ENCODE measurements at places on chromosomes 3 and 15.
A peak's percentile ranks its signal among the peaks of the same experiment; 100 is the strongest.

GRCh38 chr3:173785004-173785403 is 387.5 kb downstream of the NLGN1 start:
- no peak for DNase-seq

DNA sequence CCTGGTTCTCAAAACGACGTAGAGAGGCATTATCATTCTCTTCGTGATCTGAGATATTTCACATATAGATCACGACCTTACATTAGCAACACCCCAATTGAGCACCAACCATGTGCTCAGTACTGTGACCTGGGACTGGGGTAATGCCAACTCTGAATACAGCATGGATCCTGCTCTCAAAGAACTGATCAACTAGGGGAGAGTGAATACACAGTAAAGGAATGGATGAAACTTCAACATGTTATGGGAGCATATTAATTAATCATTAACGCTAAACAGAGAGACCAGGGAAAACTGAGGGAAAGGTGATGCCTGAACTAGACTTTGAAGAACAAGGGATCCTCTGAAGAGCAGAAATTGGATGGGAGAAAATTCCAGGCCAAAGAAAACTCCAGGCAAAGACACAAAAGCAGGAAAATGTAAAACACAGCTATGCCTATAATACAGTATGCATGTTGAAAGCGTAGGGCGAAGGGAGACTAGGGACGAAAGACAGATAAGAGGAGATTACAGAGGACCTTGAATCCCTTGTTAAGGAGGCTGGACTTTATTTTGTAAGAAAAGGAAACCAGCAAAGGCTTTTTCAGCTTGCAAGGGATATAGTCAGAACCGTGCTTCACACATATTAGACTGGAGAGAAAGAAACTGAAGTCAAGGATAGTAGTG is 105.7 kb downstream of the ANO10 start:
- no peak for DNase-seq

DNA sequence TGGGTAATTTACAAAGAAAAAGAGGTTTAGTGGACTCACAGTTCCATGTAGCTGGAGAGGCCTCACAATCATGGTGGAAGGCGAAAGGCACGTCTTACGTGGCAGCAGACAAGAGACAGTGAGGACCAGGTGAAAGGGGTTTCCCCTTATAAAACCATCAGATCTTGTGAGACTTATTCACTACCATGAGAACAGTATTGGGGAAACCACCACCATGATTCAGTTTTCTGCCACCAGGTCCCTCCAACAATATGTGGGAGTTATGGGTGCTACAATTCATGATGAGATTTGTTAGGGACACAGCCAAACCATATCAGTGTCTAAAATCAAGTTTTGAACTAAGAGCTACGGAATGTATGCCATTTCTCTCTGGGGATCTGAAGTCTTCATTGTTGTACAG is 354.8 kb upstream of the C2CD4B start:
- no peak for DNase-seq

GRCh38 chr3:184289426-184289938 is 9.6 kb upstream of the PSMD2 start:
- DNase-seq = peak; percentile 75

DNA sequence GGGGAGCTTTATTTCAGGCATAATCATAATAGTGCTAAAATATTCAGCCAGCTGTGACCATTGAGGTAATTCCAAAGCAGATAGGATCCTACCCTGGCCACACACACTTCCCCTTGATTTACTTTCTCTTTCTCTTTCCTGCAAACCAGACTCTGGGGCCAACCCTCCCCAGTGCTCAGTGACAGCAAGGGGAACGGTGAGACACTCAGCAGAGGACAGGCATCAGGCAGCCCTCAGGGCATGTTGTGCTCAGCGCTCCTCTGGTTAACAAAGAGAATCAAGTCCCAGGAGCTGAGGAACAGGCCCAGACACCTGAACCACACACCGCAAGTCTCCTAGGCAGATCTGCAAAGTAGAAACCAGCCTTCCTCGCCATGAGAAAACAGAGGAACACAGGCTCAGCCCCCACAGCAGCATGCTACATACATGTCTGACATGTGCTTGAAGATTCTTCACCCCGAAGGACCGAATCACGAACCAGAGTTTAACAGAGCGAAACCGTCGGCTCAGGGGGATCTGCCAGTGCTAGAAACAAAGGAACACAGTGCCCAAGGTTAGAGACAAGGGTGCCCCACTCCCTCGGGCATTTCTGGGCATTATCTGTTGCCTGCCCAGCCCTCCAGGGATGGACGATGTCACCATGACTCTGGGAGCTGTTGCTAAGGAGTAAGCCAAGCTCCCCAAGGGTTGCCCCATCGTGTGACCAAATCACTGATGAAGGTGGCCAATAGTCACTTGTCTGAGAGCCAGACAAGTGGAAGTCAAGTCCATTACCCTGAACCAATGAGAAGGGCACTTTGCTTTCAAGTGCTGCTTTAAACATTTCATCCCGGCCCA is 17.5 kb downstream of the HDC start:
- no peak for DNase-seq

GRCh38 chr3:113222451-113223086 is 11.2 kb downstream of the BOC start:
- no peak for DNase-seq

GRCh38 chr3:197327701-197328100 is 29.3 kb upstream of the DLG1 start:
- no peak for DNase-seq

GRCh38 chr3:102030661-102031060 is 181.3 kb downstream of the NFKBIZ start:
- no peak for DNase-seq

DNA sequence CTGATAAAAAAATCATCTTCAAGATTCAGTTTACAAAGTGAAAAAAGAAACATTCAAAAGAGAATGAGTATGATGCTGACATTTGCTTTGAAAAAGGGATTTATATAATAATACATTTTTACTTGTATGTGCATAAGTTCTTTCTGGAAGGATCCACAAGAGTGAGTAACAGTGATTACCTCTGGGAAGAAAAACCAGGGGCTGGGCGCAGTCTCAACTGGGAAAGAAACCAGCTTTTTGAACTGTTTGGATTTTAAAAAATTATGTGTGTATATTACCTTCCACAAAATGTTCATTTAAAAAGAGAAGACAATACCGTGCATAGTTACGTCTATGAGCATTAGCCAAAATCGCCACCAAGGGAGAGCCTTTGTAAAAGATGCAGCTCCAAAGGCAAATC is 1.3 kb downstream of the CLEC3B start:
- no peak for DNase-seq

- no peak for DNase-seq
Measured at GRCh38 chr3:111012388-111013248, 59.0 kb upstream of the NECTIN3 start.

DNA sequence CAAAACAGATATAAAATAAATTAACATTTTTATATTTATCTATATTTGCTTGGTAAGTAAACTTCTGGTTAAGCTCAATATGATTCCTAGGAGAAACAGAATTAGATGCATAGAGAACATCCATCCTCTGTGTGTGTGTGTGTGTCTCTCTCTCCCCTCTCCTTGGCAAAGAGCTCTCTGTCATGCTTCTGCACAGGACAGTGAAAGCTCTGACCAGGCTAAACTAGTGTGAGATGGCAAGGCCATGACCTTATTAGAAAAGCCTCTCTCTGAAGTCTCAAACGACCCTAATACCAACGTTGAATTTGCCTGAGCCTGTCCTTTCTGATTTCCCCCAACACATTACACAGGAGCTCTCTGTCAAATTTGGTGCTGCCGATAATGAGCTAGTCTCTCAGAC is 746.0 kb downstream of the VGLL3 start:
- DNase-seq = no peak

DNA sequence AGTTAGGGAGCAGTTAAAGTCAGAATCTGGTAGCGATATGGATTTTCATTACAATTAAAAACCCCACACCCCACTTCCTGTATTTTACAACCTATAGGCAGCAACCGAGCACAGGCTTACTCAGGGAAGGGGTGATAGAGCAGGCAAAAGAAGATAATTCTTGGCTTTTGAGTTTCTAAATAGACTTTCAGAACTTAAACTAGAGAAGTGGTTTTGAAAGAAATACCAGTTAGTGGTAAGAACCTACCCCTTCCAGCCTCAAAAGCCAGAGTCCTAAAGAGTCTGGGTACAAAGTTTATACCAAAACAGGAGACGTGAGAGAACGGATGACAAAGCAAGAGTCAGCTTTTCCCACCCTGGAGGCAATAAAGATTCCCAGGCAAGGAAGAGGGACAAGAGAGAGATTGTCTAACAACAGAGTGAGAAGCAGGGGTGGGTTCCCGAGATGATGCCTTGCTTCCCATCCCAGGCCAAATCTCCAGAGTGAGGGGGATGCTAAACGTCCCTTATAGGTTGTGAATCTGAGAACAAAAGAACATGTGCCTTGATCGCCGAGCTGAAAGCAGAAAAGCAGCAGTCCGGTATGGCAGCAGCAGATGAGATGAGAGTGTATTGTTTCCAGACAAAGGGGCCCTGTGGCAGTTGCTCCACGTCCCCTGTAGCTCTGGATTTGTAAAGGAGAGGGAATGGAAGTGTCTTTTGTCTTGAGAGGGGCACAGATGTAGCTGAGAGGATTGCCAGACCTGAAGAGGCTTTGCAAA is 36.8 kb downstream of the KLHL6 start:
- no peak for DNase-seq

- no peak for DNase-seq
Measured at GRCh38 chr15:66928784-66929183, 136.6 kb upstream of the SMAD3 start.

DNA sequence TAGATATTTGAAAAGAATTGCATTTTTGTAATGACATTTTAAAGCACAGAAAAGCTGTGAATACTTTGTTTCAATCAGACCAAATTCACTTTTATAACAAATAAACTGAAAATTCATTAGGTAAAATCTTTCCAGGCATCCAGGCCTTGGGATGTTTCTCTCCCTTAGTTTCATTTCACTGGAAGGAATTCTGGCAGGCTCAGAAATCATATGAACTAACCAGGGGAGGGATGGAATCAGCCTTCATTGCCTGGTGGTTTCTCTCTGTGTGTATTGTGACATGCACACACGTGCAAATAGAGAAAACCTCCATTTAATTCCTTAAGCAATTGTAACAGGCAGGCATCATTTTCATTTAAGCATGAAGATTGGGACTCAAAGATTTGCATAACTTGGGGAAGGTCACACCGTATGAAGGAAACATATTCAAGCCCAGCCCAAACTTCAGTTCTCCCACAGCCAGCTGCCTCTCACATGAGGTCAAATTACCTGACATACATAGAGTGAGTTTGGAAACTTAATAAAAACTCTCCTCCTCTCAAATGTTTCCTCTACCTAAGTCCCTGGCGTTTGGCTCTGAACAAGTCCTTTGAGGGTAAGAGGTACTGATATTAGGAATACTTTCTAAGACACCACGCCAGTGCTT is 376.1 kb upstream of the MCTP2 start:
- DNase-seq = no peak

DNA sequence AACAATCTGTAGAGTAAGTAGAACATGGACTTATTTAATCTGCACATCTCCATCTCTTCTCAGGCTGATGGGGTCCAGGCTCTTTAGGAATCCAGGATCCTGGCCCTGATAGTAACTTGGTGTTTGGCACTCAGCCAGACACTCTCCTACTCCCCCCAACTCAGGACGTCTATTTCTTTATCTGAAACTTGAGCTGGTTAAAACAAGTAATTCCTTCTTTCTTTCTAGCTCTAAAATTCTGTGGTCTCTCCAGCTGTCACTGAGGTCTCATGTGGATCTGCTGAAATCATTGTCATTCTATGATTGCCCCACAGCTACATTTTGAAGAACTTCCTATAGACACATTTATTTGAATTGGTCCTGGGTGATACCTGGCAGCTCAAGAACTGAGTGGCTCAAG is 59.0 kb downstream of the TP63 start:
- no peak for DNase-seq

GRCh38 chr3:100561459-100562158 is 47.8 kb upstream of the ADGRG7 start:
- DNase-seq = no peak

- peak; percentile 13 for DNase-seq
Measured at GRCh38 chr3:62229908-62230307, 143.4 kb downstream of the FEZF2 start.

GRCh38 chr3:198088421-198088955 is 128.5 kb downstream of the LMLN start:
- no peak for DNase-seq

GRCh38 chr3:10783360-10784351 is 32.4 kb upstream of the SLC6A11 start:
- DNase-seq = peak; percentile 38

GRCh38 chr15:64636556-64636955 is 138.8 kb downstream of the RBPMS2 start:
- DNase-seq = no peak

GRCh38 chr15:26899658-26900057 is 32.8 kb downstream of the GABRA5 start:
- DNase-seq = no peak

DNA sequence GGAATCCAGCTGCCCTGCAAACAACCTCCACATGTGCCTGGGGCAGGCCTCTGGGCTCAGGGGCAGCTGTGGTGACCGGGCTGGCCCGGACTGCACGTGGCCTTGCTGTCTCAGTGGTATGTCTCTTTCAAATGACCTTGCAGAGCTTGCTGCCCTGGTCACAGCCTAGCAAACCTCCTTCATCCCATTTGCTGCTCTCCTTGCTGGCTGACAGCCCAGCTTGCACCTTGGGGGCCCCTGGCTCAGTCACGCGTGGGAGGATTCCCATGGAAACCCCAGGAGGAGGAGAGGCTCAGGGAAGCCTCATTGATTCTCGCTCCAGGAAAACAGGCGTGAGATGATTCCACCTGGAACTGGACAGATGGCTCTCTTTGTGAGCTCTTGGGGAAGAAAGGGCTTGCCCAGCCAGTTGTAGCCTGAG is 5.6 kb downstream of the SPSB4 start:
- no peak for DNase-seq
